Left ventricle myocardium inferior (tissue), 1 donor: ENCODE measurements at places on chromosomes 4 and X. TPM values are rescaled to one million over a fixed set of nuclear protein-coding genes. Genes with fewer than 3 reads are reported as not detected.

DNA sequence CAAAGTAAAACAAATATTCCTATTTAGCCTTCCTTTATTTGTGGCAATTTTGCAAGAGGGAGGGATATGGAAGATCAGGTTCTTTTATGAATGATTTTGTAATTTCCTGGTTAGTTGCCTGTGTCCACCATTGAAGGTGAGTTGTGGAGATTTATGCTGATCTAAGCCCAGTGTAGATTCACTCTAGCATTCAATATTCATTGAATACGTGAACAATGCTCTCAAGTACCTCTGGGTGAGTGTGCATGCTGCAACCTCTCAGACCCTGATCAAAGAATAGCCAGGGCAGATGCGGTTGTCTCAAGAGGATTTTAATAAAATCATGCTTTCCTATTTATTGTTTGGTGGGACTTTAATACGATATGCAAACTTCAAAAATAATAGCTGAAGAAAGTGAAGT is 628.4 kb downstream of the SPRY1 start:
- DNase-seq, result no peak

DNA sequence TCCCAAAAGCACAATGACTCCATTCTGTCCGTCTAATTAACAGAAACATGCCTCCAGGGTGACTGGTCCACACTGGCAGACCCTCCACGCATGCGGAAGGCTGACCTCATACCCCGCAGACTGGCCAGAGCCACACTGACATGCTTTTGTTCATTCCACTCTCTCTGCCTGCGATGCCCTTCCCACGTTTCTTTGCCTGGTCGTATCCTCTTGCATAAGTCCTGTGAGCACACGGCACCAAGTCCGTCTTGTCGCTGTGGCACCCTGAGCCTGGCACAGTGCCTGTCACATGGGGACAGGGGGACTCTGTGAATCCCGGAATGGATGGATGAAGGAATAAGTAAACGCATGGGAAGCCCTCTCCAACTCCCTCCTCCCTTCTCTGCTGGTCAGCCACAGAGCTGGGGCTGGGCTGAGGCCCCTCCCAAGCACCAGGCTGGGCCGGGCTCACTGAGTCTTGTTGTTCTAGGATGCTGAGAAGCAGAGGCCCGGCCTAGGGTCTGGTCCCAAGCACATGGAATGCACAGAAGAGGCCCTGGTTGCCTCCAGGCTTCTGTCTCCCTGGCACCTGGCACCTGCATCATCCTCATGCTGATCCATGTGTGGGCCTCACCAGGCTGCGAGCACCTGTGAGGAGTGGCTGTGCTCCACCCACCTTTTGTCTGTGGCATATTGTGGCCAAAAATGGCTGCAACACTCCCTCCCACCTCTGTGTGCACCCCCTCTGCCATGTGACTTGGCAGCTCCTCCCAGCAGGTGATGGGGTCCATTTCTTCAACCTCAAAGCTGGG is 38.9 kb upstream of the C4orf50 start:
- no peak for DNase-seq

PCSK1N gene
- total RNA-seq, result not detected

STPG2 gene
- total RNA-seq, result not detected

RAB39B gene
- 0.11 TPM for total RNA-seq
